Stimulated activated CD8-positive, alpha-beta memory T cell treated with anti-CD3 and anti-CD28 coated beads, Interleukin-4, amount 100 ng/mL, for 48 hours (primary cell): ENCODE measurements at places on chromosomes 6 and 20.

- DNase-seq: no peak
Observed at GRCh38 chr6:106213660-106214289, 111.8 kb downstream of the ATG5 start.

DNA sequence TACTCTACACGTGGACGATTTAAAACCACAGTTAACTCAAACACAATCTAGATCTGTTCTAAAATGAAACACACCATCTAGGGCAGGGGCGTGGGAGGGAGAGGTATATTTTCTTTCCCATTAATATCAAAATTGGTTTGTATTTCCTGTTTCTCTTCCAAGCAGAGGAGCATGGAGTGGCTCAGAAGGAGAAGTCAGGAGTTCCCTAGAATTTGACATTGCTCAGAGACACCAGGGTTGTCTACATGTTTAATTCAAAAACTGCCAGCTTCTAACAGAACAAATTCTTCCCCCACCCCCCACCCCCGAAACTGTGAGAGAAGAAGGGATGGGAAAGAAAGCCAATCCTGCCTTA lies 2.3 kb downstream of the PREX1 start:
- no peak for DNase-seq

GRCh38 chr6:149840345-149841075 lies 23.6 kb downstream of the LRP11 start:
- peak; percentile 74 for DNase-seq

- DNase-seq: no peak
Observed at GRCh38 chr6:77106992-77107391, 356.3 kb downstream of the HTR1B start.

DNA sequence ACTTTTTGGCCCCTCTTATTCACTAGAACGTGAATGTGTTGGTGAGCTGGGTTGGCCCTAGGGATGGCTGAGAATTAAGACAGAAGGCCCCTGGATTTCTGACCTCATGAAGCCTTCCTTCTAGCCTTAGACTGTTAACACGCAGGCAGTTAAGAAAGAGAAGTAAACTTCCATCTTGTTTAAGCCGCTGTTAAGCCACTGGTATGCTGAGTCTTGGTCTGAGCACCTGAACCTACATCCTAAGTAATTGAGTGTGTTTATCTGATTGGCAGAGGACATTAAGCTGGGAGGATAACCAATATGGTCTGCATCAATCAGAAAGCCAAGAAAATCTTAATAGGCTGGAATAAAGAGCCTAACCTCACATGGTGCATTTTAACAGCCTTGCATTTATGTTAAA lies 535.0 kb upstream of the ARID1B start:
- no peak for DNase-seq

DNA sequence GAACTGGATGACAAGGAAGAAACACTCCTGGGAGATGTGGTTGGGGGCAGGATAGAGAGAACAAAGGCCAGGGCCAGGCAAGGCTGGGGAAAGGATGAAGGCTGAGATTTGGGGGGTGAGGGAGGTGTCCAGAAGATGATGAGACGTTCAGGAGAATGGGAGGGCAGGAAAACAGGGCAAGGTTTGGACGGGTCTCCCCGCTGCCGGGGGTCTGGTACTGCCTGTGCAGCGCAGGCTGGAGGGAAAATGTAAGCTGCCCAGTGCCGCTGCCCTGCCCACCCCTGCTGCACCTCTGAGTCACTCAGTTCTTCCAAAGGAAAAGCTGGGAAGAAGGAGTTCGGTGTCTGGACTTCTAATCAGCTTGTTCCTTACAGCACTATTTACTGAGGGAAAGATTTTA lies 130.9 kb downstream of the DTNBP1 start:
- no peak for DNase-seq

DNA sequence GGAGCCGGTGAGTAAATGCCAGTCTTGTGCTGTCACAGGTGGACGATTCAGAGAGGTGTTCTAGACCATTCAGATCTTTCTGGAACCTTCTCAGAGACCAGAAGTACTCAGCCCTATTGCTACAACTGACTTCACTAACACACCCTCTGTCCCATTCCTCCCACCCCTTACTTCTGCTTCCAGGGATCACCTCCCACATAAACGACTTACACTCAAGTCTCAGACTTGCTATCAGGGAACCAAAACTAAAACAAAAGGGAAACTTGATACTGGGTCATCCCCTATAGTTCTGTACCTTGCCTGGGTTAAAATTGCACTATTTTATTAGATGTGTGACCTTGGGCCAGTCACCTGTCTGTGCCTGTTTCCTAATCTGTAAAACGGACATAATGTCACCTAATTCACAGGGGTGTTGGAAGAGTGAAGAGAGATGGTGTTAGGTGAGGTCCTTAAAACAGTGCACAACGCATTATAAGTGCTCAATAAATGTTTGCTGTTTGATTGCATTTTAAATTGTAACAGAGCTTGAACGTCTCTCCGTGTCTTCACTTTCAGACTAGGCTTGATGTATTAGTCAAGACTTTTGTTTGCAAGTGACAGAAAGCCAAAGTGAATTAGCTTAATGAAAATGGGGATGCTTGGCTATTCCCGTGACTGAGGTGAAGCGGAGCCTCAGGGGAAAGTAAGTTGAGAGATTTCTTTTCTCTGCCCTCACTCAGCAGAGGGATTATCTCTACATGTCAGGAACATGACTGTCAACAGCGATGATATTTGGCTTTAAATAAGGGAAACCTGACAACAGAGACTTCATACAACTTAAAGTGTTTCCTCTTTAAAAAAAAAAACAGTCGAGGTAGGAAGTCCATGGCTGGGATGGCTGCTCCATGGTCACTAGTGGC lies 3.0 kb upstream of the SRXN1 start:
- no peak for DNase-seq

DNA sequence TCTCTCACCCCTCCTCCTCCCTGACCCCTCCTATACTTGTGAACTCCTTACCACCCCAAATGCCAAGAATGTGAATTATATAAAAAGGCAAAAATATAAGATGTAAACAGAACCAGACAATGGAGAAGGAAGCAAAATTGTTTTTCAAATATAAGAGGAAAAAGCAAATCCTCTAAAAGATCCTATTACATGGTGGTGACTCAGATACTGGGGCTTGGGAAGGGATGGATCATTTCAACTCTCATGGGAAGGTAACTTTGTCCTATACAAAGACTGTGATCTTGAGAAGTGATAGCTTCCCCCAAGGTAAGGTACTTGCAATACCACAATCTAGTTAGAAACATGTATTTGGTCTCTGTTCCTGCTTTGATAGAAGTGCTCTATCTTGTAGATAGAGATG lies 24.6 kb upstream of the TNFRSF21 start:
- DNase-seq: no peak

- peak; percentile 82 for DNase-seq
Observed at GRCh38 chr20:34515484-34516246, 557 bp upstream of the DYNLRB1 start.

- DNase-seq: no peak
Observed at GRCh38 chr6:131427434-131428058, 145.5 kb upstream of the ARG1 start.

- no peak for DNase-seq
Observed at GRCh38 chr6:65569505-65569904, 137.5 kb downstream of the EYS start.

DNA sequence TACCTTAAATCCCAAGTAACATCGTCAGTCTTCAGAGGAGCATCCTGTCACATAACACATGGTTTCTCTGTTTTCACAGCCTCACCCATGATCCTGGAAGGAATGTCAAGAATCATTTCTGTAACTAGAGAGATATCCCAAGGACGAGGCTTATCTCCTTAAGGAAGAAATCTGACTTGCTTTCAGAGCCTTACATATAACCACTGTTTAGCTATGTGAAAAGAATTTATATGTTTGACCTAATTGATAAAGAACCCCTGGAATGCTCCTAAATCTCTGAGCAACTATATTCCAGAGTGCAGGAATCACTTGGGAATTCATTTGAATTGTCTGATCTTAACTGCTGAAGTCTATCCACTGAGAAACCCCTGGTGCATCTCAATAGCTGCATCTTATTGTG lies 243.1 kb downstream of the ALDH8A1 start:
- DNase-seq: no peak

GRCh38 chr6:146693342-146693741 lies 94.6 kb downstream of the ADGB start:
- no peak for DNase-seq

DNA sequence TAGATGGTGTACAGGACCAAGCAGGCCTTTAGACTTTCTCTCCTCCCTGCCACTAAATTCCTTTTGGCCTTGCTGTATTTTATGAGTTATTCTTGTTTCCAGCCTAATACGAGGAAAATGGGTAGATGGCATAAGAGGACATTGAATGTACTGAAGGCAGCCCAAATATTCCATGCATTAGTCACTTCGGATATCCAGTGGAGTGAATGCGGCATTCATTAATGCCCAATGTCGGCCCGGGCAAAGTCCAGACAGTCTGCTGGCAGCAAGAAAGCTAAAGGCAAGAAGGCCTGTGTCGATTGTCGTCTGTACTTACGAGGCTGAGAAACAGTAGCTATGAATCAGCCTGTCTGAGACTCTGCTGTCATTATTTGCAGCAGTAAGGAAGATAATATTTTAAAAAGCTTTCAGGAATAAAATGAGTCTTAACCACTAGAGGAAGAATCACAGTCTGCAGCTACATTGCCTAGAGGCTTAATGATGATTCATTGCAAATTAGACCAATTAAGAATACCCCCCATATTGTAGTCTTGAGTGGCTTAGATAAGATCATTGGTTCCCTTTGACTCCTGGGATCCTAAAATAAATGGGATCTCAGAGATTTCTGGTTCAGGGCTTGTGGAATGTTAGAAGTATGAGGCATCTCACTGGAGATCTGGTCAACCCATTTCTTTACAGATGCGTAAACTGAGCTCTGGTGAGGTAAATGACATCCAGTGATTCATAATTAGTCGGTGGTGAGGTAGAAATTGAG lies 534.1 kb upstream of the JAG1 start:
- DNase-seq: no peak

DNA sequence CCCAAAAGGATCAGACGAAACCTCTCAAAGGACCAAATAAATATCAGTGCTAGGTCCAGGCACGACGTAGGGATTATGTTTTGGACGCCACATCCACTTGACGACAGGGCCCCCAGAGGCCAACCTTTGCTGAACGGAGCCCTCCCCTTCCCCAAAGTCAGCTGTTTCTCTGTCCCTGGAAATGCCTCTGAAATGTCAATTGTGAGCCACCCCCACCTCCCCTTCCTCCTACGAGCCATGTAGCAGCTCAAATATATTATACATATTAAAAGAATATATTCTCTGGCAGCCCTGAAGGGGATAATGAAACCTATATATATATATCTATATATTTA lies 39.6 kb upstream of the BLCAP start:
- DNase-seq: no peak

GRCh38 chr20:33914919-33915318 lies 78.8 kb upstream of the RALY start:
- DNase-seq: peak; percentile 34

DNA sequence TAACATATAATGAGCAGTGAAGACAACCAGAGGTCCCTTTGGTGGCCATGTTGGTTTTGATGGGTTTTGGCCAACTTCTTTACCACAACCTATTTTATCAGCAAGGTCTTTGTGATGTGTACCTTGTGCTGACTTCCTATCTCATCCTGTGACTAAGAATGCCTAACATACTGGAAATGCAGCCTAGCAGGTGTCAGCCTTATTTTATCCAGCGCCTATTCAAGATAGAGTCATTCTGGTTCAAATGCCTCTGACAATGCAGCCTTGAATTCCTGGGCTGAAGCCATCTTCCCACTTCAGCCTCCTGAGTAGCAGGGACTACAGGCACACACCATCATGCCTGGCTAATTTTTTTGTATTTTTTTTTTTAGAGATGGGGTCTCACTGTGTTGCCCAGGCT lies 7.8 kb upstream of the TRIM38 start:
- no peak for DNase-seq

GRCh38 chr6:68958327-68958726 lies 323.2 kb downstream of the ADGRB3 start:
- no peak for DNase-seq

DNA sequence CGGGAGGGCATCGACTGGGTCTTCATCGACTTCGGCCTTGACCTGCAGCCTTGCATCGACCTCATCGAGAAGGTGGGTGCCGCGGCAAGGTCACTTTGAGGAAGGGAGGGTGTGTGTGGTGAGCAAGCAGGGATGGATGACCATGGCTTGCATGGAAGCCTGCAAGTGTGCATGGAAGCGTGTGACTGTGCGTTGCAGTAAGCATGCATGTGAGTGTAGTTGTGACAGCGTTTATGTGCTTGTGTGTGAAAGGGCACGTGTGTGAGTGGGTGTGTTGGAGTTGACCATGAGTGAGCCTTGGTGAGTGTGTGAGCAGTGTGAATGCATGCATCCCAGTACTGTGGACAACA lies 32.5 kb downstream of the MYH7B start:
- no peak for DNase-seq
